ENCODE measurements at places on chromosomes 6 and 20.

- no peak for DNase-seq
Observed at GRCh38 chr6:160039441-160039840, 70.6 kb downstream of the IGF2R start.

DNA sequence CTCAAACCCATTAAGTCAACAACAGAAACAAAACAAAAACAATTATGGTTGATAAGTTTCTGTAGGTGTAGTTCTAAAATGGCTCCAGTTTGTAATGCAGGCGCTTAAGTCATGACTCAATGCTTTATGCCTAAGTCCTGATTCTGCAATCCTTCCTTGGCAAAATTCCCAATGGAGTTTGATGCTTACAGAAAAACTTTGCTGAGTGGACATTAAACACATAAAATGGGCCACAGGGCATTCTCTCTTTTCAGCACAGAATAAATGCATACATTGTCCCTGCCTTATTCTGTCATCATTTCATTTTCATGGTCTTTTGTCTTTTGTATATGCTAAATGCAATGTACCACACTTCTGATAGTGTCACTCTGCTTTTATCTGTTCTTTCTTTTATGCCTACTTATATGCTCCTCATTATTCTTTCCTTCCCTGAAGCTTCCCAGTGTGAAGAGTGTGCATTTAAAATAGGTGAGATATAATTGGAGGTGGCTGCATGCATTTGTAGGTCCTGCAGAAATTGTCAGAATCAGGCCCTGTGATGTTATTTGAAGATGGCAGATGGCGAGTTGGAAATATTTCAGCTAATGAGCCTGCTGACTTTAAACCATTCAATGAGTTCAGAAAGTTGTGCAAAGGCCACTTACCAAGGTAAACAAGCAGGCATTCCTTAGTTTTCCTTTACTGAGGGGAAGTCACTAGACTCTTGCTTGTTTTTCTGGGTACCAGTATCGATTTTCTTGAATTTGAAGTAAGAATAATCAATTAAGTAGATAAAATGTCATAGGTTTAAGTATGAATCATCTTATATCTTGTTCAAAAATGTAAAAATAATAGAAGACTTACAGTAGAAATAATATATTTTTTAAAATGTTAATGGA is 313.1 kb downstream of the TRDN start:
- DNase-seq: no peak

- DNase-seq: no peak
Observed at GRCh38 chr6:142238881-142239280, 62.9 kb upstream of the ADGRG6 start.

DNA sequence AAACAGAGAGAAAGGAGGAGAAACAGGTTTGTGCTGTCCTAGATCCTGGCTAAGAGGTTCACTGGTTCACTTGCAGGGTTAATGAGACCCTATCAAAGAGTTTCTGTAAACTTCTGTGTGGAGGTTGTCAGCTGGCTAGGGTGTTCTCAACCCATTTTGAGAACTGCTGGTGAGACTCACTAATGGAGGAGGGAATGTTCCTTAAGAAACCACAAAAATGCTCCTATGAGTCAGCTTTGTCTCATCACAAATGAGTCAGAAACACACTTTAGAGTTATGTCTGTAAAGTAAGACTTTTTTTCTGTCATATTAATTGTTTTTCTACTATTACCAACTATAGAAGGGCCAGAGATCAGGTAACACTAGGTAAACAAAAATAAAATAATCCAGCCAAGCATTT is 884.4 kb downstream of the PHF3 start:
- DNase-seq: no peak

DNA sequence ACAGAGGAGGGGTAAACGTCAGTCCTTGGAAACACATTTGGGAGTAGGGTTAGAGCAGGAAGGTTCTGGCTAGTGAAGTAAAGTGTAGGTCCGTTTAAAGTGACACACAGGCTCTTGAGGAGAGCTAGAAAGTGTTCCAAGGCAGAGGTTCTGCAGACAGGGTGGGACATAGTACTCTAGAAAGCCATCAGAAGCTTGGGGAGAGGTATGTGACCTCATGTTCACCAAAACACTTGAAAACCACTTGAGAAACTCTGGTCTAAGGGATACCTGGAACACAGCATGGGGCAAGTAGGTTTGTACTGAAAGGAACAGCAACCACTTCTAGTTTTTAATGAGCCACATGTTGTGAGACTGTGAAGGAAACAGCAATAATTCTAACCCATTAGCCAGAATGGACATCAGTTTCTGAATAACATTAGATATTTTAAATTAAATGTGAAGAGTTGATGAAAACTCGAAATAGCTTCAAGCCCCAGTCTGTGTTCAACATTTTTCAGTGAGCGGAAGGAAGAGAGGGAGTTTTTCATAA is 49.0 kb downstream of the SOBP start:
- DNase-seq: no peak

GRCh38 chr20:42889517-42889916 is 300.2 kb downstream of the PTPRT start:
- no peak for DNase-seq

GRCh38 chr20:51354191-51354768 is 188.2 kb downstream of the NFATC2 start:
- DNase-seq: no peak

DNA sequence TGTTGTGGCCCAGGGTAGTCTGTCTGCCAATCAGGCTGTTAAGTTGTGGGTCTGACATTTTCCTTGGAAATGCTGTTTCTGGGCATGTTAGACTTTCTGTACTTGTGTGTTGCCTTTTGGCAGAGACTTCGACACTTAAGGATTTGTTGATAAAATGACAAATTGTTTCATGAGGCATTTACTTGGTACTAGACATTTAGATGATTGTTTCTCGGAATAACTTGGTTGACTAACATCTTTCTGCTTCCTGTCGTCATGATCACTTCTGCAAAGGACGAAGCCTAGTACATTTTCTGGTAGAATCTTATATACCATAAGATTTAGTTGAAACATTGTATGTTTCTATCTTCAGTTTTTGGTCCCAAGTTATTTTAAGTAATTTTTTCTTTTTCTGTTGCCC is 34.1 kb downstream of the UTRN start:
- DNase-seq: no peak

- DNase-seq: peak; percentile 34
Observed at GRCh38 chr6:89375427-89376267, 23.1 kb upstream of the UBE2J1 start.

DNA sequence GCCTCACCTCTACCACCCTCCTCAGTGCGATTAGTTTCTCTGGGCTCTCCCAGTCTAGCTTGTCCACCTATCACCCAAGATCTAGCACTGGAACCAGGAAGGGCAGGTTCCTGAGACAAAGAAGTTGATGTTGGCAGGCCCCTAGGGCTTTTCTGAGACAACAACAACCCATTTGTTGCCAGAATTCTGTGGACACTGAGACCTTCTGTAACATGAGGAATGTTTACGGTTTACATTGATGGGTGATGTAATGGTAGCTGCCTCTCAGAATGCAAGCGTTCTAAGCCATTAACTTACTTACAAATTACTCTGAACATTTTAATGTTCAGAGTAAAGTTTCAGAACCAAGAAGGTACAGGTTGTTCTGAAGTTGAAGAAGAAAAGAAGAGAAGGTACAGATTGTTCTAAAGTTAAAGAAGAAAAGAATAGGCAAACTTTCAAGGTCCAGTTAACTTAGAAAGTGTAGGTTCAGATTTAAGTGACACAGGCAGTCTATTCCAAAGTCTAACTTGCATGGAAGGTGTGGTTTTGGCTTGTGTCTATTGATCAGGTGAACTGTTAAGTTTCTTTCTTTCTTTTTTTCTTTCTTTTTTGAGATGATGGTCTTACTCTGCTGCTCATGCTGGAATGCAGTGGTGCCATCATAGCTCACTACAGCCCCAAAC is 3.7 kb upstream of the MED23 start:
- no peak for DNase-seq

GRCh38 chr6:56278171-56278591 is 30.8 kb upstream of the COL21A1 start:
- DNase-seq: no peak

GRCh38 chr20:25072226-25072811 is 9.6 kb downstream of the VSX1 start:
- no peak for DNase-seq

GRCh38 chr6:101779051-101779844 is 385.7 kb downstream of the GRIK2 start:
- DNase-seq: no peak

GRCh38 chr20:60341062-60341461 is 382.8 kb downstream of the CDH26 start:
- DNase-seq: no peak

DNA sequence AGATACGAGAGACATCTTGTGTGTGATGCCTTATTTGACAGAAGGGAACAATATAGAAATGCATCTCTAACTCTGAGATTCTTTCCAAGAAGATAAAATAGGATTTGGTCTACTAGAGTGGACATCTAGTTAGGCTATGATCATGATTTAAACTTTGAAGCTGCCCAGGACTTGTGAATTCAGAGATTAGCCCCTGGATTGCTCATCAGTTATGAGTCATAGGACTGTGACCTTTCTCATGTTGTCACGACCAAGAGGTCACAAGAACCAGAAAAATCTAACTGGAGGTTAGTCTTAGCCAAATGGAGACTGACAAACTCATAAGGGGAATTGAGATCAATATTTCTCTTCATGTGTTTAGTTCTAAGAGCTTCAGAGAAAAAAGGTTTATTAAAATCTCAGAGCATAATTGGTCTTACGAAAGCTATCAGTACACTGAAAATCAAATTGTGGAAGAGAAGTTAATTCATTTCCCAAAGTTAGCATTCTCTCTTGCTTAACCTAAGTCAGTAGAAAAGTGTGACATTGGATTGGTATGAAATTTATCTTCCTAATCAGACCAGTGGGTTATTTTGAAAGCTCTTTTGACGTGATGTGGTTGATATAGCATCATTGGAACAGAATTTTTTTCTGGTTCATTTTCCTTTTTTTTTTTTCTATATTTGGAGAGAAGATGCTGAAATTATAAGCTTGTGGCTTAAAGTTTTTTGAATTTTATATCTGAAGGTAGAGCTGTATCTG is 245.7 kb downstream of the RNF144B start:
- no peak for DNase-seq

GRCh38 chr20:38231531-38232121 is 28.9 kb downstream of the KIAA1755 start:
- no peak for DNase-seq

DNA sequence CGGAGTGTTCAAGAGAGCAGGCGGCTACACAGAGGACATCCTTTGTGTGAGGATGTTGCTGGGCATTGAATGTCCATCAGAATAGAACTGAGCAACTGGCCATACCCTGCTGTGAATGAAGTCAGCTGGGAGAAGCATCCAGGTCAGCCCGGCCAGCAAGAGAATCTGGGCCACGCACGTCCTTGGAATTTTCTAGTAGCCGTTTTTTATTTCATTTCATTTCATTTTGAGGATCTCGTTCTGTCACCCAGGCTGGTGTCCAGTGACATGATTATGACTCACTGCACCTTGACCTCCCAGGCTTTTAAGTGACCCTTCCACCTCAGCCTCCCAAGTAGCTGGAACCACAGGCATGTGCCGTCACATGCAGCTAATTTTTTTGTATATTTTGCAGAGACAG is 97.9 kb downstream of the SSR1 start:
- no peak for DNase-seq

DNA sequence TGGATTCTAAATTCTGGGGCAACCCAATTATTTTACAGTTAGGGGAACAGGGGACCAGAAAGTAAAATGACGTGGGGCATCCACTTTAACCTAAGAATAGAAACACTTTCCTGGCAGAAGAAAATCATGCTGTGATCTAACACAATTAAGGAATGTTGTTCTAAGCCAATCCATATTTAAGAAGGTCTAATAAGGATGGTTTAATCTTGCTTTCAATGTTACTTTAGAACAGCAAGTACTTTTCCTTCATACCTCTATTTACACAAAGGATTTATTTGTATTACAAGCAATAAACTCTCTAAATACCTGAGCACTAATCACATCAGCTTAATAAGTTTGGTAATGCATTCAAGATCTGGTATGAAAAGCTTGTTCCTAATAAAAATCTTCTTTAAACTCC is 32.4 kb downstream of the SLC2A12 start:
- DNase-seq: no peak

- DNase-seq: no peak
Observed at GRCh38 chr6:129368076-129368475, 341.9 kb downstream of the ARHGAP18 start.

DNA sequence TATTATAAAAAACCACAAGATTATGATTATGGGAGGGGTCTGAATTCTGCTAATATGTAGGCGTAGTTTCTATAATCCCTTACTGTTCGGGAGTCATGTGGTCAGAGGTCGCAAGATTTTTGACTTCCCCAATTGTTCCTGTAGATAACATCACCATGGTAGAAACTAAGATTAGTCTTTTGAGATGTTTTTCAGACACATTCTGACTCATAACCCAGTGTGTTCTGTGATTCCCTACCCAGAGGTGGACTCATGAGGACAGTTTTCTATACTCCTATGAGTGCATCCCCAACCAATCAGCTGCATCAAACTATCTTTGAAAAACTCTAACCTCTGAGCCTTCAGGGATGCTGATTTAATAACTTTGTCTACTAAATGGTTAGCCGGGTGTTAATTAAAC is 175.5 kb downstream of the RFPL4B start:
- DNase-seq: no peak

Data from activated T-helper 1 cell treated with Interleukin-2 at 50 U/mL for 16 hours (primary cell).